ENCODE measurements at places on chromosomes 12 and 14.

- DNase-seq, result no peak
Measured at GRCh38 chr14:82070753-82071152, 537.1 kb upstream of the SEL1L start.

- no peak for DNase-seq
Measured at GRCh38 chr12:80498059-80498728, 54.2 kb downstream of the PTPRQ start.

GRCh38 chr12:11729008-11729407, 79.5 kb downstream of the ETV6 start:
- DNase-seq, result no peak

DNA sequence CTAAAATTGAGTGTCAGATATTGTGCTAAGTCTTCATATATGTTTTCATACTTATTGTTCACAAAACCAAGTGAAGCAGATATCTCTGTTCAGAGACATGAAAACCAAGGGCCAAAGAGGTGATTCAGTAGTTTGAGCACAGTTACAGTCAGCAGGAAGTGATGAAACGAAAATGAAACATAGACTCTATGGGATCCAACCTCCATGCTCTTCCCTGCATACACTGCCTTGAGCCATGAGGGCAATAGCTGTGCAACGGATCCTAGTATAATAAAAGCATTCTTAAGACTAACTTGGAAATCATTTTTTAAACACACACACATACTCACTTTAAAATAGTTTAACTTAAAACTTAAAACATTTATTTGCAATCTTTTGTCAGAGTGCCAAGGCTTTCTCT, 27.9 kb downstream of the ESR2 start:
- DNase-seq, result no peak

GRCh38 chr12:69843608-69844007, 18.6 kb downstream of the MYRFL start:
- DNase-seq, result no peak

DNA sequence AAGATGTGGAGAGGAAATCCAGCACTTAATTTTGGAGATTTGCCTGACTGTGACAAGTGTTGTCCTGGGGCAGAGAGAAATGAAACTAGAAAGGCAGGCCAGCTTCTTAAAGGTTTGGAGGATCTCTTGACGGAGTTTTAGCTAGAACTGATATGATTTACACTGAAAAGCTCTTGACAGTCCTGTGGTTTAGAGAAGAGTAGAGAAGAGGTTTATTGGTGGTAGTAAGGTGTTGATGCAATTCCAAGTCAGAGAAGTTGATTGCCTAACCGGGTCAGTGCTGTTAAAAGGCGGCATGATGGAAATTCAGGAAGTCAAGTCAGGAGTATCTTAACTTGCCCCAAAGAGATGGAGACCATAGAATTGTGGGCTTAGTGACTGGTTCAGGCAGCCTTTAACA, 89.0 kb upstream of the TRAF3 start:
- DNase-seq, result no peak

- no peak for DNase-seq
Measured at GRCh38 chr14:68245146-68246073, 425.8 kb downstream of the RAD51B start.

DNA sequence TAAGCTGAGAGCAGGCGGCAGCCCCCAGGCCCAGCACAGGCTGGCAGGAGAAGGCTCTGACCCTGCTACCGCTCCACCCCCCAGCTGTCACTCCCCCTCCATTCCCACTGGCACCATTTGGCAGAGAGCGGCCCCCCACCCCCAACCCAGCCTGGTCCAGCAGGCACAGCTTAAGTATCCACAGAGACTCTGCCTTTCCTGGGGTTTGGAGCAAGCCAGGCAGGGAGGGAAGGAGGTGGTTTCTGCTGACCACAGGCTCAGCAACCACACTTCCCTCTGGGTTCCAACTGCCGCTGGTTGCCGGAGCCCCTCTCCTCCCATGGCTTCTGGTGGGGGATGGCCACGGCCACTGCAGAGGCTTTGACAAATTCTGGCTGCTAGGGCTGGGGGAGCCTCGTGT, 30.5 kb upstream of the CCND2 start:
- DNase-seq, result no peak

DNA sequence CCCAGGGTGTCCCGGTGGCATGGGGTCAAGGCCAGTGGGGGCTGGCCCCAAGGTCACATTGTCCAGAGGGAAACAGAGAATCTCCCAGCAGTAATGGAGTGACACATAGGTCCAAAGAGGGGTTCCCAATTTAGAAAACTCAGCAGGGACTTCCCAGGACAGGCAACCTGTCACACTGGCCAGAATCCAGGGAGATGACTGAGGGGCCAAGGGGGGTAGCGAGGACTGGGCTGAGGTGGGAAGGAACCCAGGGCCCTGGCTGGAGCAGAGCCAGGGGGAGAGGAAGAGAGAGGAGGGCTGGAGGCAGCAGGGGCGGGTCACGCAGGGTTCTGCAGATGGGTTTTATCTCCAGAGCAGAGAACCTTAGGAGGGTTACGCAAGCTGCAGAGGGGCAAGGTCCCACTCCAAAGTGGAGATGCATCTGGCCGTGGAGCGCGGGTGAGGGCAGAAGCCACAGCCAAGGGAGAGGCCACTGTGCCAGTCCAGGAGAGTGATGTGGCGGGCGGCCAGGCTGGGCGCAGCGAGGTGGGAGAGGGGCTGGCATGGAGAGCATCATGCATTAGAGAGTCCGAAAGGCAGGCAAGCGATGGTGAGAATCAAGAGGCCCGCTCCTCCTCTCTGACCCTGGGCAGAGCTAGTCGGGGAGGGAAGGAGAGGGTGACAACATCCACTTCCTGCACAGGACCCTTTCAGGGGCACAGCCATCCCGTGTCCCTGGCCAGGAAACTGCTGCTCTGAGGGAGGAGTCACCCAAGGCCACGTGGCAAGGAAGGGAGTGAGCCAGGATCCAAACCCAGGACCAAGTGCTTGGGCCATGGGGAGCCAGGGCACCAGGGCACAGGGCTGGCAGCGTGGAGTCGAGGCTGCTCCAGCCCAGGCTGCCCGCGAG, 29.0 kb downstream of the NCOR2 start:
- DNase-seq, result no peak

DNA sequence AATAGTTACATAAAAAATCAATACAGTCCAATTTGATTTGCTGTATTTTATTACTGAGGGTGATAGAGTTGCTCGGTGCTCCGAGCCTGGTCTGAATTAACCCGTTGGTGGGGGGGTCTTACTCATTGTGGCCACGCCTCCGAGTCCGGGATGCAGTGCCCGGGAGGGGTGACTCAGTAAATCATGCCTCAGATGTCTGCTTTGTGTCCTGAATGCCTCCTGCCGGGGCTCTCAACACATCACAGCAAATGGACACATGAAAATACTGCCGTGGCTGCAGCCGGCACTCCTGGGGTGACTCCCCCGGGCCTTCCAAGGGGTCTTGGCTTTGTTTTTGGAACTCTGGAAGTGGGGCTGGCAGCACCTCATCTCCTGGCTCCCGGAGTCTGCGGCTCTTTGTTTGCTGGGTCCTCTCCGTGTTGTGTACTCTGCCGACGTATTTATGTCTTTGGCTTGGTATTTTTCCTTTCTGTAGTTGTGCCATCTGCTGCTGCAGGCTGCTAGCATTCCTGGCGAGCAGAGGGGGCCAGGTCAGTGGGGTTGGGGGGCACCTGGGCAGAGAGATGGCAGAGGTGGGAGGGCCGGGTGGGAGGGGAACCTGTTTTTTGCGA, 129.0 kb downstream of the AACS start:
- no peak for DNase-seq

DNA sequence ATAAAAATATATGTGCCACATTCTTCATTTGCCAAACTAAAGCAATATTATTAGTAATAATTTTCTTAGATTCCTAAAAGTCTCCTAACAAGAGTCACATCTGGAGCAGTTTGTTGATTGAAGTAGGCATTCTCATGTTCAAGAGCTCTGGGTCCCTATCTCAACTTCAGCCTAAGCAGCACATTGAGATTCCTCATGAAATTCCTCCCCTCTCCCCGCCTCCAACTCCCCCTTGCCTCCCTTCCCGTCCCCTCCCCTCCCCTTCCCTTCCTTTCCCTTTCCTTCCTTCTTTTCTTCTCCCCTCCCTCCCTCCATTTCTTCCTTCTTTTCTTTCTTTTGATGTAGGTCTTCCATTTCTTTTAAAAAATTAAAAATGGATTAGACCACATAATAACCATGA, 48.7 kb upstream of the NAV3 start:
- DNase-seq, result no peak

DNA sequence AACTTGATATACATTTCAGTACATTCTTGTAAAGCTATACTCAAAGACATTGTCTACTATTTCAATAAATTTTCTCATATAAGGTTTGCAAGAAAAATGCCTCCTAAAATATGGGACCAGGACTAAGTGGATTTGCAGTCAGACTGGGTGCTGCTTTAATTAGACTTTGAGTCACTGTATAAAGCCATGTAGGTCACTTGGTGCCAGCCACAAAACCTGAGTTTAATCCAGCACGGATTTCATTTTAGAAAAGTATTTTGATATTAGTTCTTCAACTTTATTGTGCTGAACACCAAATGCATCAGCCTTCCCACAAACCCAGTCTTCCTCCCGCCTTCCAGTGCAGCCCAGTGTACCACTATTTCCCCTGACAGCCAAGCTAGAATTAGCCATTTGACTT, 9.9 kb upstream of the NID2 start:
- no peak for DNase-seq

DNA sequence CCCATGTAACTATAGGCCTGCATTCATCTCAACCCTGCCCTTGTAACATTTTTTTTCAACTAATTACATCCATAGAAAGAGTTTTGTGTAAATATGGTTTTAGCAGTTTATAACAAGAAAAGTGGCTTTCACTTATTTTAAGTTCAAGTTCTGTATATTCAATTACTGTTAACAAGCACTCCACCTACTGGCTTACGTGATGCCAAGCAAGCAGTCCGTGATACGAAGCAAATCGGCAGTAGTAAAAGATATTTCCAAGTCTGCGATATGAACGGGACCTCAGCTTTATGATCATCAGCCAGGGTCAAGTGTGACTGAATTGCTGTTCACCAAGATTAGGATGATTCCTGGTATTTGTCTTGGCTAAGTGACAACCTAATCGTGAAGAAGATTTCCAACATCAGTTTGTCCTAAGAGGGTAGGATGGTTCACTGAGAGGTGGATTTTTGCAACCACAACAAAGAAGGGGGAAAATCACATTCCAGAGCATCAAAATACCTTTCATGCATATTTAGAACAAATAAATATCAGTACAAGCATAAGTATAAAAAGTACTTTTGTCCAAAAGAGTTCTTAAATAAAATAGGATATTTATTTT, 456.2 kb downstream of the FOXG1 start:
- DNase-seq, result no peak

DNA sequence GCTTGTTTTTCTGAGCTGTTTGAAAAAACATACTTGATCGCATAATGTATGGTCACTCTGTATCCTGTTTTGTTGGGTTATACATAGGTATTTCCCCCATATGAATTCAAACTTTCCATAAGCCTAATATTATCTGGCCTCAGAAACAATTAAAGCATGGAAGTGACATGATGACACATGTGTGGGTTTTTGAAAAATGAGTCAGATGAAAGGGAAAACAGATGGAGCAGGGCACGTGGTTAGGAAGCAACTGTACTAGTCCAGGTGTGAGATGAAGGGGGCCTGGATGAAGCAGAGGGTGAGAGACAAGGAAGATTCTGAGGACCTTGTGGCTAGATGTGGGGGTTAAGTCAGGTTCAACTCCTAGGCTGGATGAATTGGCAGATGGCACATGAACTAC, 92.7 kb upstream of the DNM1L start:
- no peak for DNase-seq

DNA sequence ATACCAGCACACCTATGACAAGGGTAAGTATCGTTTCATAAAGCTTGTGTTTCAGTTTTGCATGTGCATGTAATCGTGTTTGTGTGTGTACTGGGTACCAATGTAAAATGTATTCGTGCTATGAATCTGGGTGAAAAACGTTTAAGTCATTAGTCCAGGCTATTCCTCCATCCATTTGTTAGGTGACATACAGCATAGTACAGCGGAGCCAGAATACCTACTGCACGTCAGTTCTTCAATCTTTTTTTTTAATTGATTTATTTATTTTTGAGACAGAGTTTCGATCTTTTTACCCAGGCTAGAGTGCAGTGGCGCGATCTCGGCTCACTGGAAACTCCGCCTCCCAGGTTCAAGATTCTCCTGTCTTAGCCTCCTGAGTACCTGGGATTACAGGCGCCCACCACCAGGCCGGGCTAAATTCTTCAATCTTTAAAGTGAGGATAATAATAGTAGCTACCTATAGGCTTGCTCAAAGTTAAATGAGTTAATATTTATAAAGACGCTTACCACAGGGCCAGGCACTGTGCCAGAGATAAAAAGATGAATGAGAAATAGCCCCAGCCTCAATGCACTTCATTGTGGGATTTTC, 661 bp upstream of the RPS26 start:
- no peak for DNase-seq

DNA sequence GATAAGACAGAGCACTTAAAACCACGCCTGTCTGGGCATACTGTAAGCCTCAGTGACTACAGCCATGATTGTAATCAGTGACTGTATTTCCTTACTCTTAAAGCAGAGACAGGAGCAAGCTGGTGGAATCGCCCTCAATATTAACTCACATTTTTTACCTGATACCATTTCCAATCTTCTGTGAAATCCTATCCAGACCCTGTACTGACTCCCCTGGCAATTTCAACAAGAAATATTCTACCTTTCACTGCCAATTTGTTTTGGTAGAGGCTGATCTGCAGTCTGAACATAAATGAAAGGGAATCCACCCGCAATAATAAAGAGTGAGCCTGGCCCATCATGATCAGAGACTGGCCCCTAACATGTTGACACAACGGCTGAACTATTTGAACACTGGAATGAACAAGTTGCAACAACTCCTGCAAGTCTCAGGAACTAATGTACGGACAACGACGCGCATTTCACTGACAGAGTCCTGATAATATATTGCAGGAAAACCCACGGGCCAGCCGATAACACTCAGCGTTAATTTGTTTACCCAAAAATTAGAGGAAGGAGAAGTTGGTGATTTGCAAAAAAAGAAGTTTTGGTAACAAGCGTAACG, 195.5 kb upstream of the BTG1 start:
- DNase-seq, result no peak

DNA sequence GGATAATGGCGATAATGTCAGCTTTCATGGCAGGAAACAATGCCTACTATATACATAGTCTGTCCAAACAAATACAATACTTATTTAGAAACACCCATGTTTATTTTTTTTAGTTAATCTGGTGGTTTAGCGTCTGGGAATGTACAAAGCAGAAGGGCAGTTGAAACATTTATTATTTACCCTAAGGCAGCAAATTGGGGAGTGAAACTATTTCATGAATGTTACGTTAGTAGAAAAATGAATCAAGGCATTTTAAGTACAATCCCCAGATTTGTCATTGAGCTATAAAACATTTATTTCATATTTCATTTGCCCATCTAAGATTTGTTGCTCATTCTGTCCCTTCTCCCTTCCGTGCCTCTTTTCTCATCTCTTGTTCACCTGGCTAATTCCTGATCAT, 87.1 kb upstream of the ATF1 start:
- no peak for DNase-seq

- no peak for DNase-seq
Measured at GRCh38 chr12:53267306-53267998, 647 bp upstream of the ESPL1 start.

- no peak for DNase-seq
Measured at GRCh38 chr12:51972422-51972812, 20.9 kb downstream of the ACVR1B start.

- no peak for DNase-seq
Measured at GRCh38 chr12:114434341-114434740, 28.4 kb upstream of the TBX5 start.

- DNase-seq, result no peak
Measured at GRCh38 chr12:25034676-25035075, 85.8 kb upstream of the BCAT1 start.

All from activated T-helper 1 cell treated with Interleukin-2 at 50 U/mL for 16 hours (primary cell).